AG10803 (cell line): ENCODE measurements at places on chromosomes 3 and 15.
A peak's percentile ranks its signal among the peaks of the same experiment; 100 is the strongest.

DNA sequence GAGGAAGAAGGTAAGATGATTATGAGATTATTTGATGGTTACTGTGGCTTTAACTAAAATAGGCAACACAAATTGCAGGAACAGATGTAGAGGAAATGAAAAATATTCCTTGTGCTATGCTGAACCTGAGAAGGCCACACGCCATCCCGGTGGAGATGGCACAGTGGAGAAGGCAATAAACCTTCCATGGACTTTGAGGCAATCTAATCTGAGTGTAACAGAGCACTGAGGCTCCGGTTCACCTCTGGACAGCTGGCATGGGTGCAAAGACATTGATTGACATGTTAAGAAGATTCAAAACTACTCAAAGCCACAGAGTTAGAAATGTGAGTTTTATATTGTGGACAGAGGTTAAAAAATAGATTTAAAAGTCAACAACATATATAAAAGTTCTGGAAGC is 535.7 kb downstream of the AGBL1 start:
- DNase-seq = no peak

DNA sequence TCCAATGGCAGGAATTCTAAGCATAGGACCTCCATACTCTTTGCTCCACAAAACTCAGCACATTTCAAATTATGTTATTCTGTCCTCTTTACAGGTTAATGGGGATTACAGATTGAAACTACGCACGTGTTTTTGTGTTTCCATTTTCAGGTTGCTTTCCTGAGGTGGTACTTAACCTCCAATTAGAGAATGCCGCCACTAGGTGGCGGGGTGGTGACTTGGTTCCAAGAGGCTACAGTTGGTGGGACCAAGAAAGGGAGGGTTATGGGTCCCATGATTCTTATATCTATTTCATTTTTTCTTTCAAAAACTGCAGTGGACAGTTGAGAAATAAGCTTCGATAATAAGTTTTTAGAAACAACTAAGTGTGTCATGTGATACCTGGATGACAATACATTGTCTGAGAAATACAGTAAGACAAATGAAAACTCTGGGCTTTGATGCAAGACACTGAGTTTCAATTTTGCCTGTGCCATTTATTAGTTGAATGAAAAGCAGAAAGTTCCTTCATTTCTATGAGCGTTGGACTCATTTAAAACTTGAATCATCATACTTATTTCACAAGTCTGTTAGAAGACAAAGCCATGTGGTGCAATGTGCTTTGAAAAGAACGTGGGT is 539.0 kb downstream of the FGF12 start:
- no peak for DNase-seq

- peak; percentile 60 for DNase-seq
Measured at GRCh38 chr3:61638741-61639140, 77.4 kb downstream of the PTPRG start.

DNA sequence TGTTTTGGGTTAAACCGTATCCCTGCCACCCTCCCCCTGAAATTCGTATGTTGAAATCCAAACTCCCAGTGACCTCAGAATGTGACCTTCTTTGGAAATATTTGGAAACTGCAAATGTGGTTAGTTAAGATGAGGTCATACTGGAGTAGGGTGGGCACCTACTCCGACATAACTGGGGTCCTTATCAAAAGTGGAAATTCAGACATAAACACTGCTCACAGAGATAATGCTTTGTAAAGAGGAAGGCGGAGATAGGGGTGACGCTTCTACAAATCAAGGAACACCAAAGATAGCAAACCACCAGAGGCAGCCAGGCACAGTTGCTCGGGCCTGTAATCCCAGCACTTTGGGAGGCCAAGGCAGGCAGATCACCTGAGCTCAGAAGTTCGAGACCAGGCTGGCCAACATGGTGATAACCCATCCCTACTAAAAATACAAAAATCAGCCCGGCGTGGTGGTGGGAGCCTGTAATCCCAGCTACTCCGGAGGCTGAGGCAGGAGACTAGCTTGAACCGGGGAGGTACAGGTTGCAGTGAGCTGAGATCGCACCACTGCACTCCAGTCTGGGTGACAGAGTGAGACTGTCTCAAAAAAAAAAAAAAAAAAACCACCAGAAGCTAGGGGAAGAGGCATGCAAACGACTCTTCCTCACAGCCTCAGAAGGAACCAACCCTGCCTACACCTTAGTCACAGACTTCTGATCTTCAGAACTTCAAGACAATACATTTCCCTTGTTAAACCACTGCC is 51.1 kb upstream of the CHD2 start:
- DNase-seq = peak; percentile 79

DNA sequence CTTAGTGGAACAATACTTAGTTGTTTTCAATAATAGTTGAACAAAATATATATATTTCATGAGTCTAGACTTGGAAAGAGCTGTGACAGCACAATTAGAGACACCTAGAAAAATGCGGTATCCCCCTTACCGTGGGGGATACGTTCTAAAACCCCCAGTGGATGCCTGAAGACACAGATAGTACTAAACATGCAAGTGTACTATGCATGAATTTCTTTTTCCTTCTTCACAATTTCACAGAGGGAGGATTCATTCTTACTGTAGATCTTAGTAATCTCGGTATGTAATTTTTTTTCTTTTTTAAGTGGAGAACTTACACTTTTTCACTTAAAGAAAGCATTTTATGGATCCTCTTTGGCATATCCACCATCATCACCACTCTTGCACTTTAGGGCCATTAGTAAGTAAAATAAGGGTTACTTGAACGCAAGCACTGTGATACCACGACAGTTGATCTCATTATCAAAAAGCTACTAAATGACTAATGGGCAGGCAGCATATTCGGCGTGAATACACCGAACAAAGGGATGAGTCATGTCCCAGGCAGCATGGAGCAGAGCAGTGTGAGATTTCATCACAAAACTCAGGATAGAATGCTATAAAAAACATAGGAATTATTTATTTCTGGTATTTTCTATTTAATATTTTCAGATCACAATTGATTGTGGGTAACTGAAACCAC is 72.3 kb upstream of the ZNF280D start:
- DNase-seq = peak; percentile 80

GRCh38 chr15:63953524-63953923 is 92.8 kb downstream of the DAPK2 start:
- DNase-seq = no peak

DNA sequence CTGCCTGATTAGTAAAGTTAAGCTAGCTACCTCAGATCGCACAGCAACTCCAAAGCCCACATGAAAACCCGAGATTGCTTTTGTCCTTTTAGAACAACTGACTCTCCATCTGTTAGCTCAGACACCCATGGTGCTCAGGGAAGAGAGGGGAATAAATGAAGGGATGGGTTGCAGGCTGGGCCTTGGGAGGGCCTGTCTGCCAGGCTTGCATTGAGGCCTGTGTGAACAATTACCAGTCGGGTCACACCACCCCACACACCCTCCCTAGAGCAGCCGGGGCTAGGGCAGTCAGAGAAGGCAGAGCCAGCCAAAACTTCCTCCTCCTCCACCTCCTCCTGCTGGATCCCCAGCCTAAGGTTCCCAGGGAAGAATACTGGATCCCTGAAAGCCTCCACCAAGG is 8.8 kb upstream of the PRKAR2A start:
- DNase-seq = no peak

- no peak for DNase-seq
Measured at GRCh38 chr3:12495749-12496452, 11.6 kb downstream of the TSEN2 start.

DNA sequence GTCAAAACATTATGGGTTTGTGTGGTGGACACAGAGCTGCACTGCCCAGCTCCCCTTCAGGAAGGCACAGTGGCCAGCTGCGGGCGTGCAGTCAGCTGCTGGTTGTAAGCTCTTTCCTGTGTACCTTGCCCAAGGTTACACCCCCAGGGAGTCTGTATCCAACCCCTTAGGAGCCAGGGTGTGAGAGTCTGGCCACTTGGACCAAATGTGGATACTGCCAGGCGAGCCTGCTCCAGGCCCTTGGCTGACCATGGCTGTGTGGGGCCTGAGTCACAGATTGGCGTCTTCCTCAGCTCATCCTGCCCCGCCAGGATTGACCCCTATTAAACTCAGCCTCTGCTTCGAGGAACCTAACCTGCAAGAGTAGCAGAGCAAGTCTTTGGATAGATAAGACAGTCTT is 56.9 kb downstream of the ABHD5 start:
- peak; percentile 20 for DNase-seq
